ENCODE measurements at places on chromosomes 12 and 14. TPM values are rescaled to one million over a fixed set of nuclear protein-coding genes. Genes with fewer than 3 reads are reported as not detected.

MAP1LC3B2 gene
- total RNA-seq, result 1.1 TPM

PTGDR gene
- total RNA-seq, result 1.0 TPM

ARMH4 gene
- 3.4 TPM for total RNA-seq

FAM90A1 gene
- 0.48 TPM for total RNA-seq

GRCh38 chr14:66032800-66033199 is 453.4 kb upstream of the CCDC196 start:
- DNase-seq, result no peak

GRCh38 chr12:106705971-106706370 is 68.5 kb upstream of the RIC8B start:
- no peak for DNase-seq

GRCh38 chr12:85836197-85837090 is at the start of gene RASSF9:
TSS of gene RASSF9 (minus strand) at chr12:85836409. CDS start at chr12:85836201, 208 bp downstream.
- DNase-seq, result no peak

DNA sequence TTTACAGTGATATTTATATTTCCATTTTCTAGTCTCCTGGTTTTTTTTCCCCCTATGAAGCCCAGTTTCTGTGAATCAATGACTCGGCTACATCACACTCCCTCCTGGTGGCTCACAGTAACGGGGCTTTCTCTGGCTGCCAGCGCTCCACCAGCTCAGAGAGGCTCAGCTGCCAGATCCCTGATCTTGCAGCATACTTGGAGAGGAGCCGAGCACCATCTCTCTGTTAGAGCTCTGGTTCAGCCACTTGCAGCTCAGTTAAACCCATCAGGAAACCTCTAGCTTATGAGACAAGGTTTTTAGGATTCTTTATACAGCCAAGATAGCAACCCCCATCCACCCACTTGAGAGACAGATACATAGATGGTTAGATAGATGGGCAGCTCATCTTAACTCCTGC is 74.6 kb downstream of the CIT start:
- DNase-seq, result no peak

DNA sequence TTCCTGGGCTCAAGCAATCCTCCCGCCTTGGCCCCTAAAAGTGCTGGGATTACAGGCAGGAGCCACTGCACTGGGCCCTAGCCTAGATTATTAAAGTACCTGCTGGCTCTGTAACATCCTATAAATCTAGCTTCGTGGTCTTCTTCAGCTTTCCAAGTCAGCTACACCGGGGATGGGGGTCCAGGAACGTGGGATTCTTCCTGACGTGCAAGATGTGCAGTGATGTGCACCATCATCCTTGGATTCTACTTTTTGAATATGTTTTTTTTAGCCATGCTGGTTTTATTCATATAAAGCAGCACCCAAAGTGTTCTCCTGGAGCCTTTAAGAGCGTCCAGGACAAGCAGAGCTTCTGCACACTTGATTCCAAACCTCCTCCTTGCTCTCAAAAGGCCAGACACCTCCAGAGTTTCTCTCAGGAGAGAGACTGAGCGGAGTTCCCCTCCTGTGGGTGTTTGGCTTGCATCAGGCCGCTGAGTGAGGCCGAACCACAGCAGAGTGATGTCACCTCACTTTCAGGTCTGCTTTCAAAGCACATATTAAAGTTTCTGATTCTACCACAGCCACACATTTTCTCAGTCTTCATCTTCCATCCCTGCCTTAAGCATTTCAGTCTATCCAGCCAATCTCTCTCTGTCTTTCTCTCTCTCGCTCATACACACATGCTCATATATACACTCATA is 33.4 kb downstream of the VCPKMT start:
- DNase-seq, result no peak

GRCh38 chr12:57262126-57262822 is 11.3 kb upstream of the STAC3 start:
- DNase-seq, result no peak

DNA sequence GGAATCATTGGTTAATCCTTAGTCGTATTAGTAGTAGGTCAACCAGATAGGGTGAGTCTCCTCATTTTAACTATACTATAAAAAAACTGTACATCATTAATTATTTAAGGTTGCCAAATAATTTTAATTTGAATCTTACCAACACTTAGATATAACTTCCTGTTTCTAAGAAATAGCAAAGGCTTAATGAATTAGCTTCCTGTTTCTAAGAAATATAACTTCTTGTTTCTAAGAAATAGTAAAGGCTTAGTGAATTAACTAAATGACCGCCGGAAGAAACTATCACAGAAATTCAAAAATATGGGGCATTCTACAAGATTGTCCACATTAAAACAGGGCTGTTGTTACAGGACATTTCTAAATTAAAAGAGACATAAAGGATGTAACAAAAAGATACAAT is 392.9 kb upstream of the FOXG1 start:
- no peak for DNase-seq

- no peak for DNase-seq
These were observed 299.7 kb upstream of the RGS6 start for GRCh38 chr14:71632440-71632946.

DNA sequence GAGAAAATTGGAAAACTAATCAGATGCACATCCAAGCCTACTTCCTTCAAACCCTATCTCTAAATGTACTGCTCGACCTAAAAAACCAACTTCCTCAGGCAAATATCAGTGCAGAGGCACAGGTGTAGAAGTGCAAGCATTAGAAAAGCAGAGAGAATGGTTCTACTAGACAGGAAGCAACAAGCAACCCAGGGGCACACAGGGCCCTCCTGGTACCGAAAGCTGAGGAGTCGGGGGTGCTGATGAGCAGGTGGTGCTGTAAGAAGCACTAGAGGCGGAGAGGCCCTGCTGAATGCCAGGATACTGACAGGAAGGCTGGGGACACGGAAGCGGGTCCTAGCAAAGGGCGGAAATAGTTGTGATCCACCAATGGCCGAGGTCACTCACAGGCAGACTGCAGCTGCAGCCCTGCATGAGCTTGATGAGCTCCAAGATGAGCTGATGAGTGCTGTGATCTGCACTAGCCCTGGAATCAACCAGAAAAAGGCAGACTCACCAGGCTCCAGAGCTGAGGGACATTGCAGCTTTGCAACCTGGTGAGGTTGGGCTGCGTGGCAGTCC is 85.9 kb downstream of the TTC7B start:
- DNase-seq, result no peak
